ENCODE measurements at places on chromosomes 5 and 9. TPM values are rescaled to one million over a fixed set of nuclear protein-coding genes. Genes with fewer than 3 reads are reported as not detected.

Gene OTULINL
- 9.4 TPM for total RNA-seq

- H3K36me3 ChIP-seq: no peaks in the 10 kb centered on the region
- H3K27me3 ChIP-seq: no peaks in the 10 kb centered on the region
- no peak overlapping the region for H3K4me3 ChIP-seq
- no peak for DNase-seq
These were observed 1032.7 kb downstream of the NR2F1-AS1 start for GRCh38 chr5:92548346-92548745.

- no peaks in the 10 kb centered on the region for H3K27me3 ChIP-seq
- no peaks in the 10 kb centered on the region for H3K4me1 ChIP-seq
- peaks cover 16% of the 10 kb centered on the region for H3K36me3 ChIP-seq
- H3K27ac ChIP-seq: no peak overlapping the region
These were observed 88.6 kb downstream of the GDNF start for GRCh38 chr5:37751227-37751626.

DNA sequence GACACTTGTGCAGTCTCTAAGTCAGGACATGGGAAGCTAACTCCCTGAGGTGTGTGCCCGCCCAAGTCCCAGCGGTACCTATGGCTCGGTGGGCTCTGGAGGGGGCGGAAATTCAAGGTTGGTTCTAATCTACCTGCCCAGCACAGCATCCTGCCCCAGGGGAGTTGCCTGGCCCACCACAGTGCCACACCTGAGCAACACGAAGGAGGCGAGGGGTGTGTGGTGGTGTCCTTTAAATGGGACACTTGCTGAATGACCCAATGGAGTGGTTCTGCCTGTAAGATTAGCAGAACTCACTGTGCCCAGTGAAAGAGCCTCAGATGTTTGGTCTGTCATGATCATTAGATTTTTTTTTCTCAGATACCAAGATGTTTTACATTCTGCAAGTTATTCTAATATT, 70.7 kb upstream of the OTULINL start:
- no peak overlapping the region for H3K27ac ChIP-seq
- no peak overlapping the region for H3K4me3 ChIP-seq
- H3K36me3 ChIP-seq: no peaks in the 10 kb centered on the region
- H3K4me1 ChIP-seq: no peaks in the 10 kb centered on the region

GRCh38 chr9:1743121-1743960, 271.8 kb upstream of the SMARCA2 start:
- H3K4me1 ChIP-seq: no peaks in the 10 kb centered on the region
- H3K36me3 ChIP-seq: no peaks in the 10 kb centered on the region
- peaks cover 2% of the 10 kb centered on the region for H3K27me3 ChIP-seq

DNA sequence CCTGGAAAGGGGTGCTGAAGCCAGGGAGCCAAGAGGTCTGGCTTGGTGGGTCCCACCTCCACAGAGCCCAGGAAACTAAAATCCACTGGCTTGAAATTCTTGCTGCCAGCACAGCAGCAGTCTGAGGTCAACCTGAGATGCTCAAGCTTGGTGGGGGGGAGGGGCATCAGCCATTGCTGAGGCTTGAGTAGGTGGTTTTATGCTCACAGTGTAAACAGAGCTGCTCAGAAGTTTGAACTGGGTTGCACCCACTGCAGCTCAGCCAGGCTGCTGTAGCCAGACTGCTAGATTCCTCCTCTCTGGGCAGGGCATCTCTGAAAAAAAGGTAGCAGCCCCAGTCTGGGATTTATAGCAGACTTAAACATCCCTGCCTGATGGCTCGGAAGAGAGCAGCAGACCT, 55.5 kb upstream of the FBXL17 start:
- H3K36me3 ChIP-seq: no peaks in the 10 kb centered on the region
- no peaks in the 10 kb centered on the region for H3K27me3 ChIP-seq

DNA sequence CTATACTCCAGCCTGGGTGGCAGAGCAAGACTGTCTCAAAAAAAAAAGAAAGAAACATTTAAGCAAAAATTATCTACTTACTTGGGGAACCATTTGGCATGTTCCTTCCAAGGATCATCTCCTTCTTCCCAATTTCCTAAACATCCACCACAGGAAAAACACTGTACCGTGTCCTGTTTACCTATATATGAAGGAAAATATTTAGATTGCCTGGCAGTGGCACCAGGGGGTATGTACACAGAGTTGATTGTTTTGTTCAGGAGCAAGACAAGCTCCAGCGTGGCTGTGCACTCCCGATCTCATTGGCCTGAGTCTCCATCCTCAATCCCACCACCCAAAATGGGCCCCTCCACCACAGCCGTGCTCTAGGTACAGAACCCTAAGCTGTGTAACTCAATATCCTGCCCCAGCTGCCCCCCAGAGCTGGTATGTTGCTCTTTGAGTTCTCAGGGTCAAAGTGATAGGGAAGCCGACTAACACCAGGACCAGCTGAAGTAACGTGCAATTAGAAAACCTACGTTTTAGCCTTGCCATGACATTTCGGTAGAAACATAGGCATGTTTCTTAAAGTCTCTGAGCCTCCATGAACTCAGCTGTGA, 13.8 kb downstream of the NAIP start:
- no peaks in the 10 kb centered on the region for H3K4me1 ChIP-seq
- no peaks in the 10 kb centered on the region for H3K36me3 ChIP-seq
- no peak overlapping the region for H3K4me3 ChIP-seq
- DNase-seq: peak; percentile 40
- H3K27ac ChIP-seq: no peak overlapping the region

DNA sequence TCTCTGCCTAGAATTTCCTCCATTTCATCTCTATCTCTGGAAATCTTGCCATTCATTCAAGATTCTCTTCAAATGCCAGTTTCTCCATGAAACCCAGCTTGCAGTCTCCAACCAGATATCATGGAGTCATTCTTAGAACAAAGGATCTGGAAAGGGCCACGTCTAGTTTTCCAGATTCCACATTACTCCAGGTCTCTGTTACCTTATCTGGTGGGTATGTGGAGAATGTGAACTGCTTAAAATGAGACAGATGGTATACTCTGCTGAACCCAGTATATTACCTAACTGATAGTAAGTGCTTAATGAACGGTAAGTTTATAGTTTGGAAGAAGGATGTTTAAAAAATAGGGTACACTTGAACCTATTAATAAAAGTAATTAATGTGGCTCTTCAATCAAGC, 52.3 kb upstream of the ZSWIM6 start:
- H3K4me1 ChIP-seq: peaks cover 26% of the 10 kb centered on the region
- H3K27me3 ChIP-seq: no peaks in the 10 kb centered on the region
- H3K36me3 ChIP-seq: no peaks in the 10 kb centered on the region
- DNase-seq: peak; percentile 34
- no peak overlapping the region for H3K4me3 ChIP-seq

All from activated CD4-positive, alpha-beta T cell treated with anti-CD3 and anti-CD28 coated beads, Interleukin-2, amount 10 ng/mL, durations not matched to agents 24 days and 14 days (primary cell).